ENCODE measurements at places on chromosomes 13 and 19.

DNA sequence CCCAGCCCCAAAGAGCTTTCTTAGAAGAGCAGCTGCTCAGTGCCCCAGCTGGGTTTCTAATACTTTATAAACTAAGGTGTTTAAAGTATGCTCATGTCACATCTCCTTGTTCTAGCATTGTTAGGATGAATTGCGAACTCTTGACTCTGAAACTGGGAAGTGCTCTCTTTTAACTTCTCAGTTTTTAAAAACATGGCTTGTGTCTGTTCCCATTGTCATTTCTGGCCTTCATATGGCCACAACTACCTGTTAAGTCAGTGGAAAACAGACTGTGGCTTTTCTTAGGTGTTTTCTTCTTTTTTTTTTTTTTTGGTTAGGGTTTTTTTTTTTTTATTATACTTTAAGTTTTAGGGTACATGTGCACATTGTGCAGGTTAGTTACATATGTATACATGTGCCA is 164.7 kb downstream of the KCNRG start:
- no peak for DNase-seq

DNA sequence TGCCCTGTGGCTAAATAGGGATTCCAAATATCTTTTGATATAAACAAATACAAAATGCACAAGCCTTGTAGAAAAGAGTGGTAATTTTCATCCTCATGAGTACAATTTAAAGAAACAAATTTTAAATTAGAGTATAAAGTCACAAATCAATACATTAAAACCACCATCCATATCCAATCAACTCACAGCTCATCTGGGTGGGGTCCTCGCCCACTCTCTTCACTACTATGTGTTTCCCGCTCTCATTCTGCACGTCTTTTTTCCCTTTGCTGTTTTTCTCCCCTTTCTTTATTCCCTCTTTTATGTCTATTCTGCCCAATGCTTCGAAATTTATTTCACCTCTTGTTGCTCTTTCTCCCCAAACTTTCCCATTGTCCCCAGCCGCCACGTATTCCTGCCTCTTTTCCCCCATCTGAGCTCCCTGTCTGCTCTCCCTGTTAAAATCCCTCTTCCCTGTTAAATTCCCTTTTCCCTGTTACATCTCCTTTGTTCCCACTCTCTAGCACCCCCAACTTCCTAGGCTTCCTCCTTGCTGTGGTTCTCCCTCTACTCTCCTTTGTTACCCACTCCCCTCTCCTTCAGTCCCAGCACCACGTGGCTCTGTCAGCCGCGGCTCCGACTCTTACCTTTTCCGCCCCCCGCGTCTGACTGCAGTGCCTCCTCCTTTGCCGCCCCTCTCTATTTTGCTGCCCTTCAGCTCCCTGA is 1.3 kb downstream of the ZNF616 start:
- peak; percentile 19 for DNase-seq

DNA sequence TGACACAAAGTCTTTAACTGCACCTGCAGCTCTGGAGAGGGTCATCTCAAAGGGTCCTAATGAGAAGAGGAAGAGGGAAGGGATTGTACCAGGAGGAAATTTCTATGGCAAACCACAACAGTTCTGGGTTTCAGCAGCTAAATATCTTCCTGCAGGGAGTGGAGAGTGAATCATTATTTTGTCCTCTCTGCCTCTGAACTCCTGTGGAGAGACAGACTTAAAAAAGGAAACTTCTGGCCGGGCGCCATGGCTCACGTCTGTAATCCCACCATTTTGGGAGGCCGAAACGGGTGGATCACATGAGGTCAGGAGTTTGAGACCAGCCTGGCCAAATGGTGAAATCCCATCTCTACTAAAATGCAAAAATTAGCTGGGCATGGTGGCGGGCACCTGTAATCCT is 16.9 kb upstream of the C1QTNF9 start:
- no peak for DNase-seq

GRCh38 chr13:104597546-104598180 is 1531.4 kb upstream of the SLC10A2 start:
- DNase-seq, result no peak

DNA sequence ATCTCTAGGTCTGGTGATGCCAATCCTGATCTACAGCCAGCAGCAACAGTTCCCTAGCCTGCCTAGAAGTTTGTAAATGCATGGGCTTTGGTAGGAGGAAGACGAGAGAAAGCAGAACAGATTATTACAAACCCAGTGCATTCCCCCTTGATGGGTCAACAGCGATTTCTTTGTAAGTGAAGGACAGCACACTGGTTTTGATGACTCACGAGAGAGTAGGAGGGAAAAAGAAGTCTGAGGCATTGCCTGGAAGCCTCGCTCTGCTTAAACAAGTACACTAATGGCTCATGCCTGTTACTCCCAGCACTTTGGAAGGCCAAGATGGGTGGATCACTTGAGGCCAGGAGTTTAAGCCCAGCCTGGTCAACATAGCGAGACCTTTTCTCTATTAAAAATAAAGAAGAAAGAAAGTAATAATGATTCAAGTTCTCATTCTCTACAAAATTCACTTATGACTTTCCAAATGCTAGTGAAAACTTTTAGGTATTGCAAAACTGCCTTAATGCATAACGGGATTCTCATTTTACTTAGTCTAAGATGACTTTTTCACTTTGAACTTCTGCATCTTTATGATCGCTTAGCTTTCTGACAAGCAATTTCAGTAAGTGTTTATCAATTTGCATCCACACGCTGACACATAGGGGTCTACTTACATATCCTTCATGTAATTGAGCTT is 47.7 kb upstream of the USPL1 start:
- peak; percentile 99 for DNase-seq

GRCh38 chr13:66353664-66354063 is 876.5 kb downstream of the PCDH9 start:
- no peak for DNase-seq

DNA sequence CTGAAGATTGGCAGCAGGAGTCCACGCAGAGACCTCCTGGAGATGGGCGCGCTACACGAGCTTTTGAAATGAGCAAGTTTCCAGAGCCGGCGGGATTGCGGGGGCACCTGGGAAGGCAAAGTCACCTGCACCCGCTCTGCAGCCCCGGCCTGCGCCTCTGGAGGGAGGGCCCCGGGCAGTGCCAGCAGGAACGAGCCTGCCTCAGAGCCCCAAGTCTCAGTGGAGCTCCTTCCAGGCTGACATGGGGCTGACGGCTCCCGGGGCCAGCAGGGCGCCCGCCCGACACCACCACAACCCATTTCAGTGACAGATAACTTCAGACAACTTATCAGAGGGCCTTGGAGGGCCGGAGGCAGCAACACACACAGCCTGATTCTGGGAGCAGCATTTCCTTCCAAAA is 45.0 kb downstream of the RASA3 start:
- DNase-seq, result no peak

DNA sequence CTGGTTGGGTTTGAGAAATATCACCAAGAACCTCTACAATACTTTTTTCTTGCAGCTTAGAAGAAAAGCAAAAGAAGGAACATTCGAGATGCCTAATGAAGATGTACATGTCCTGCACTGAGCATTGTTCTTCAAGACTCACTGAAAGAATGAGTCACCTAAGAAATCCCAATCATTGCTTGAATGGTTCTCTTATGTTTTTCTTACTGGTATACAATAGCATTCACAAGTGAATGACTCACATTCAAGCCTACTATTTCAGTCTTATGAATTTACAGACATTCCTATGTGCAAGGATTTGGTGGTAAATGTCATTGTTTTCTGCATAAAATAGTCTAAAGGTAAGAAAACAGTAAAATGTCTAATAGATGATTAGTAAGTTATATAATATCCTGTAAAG is 594.6 kb downstream of the PCDH9 start:
- DNase-seq, result peak; percentile 93

All from IMR-90 (cell line).